NCI-H1930 (cell line): ENCODE measurements at places on chromosomes 1 and 21.

- no peak for DNase-seq
These were observed 23.0 kb upstream of the PRSS38 start for GRCh38 chr1:227792216-227793078.

- peak; percentile 20 for DNase-seq
These were observed 742 bp downstream of the ARTN start for GRCh38 chr1:43934101-43934985.

DNA sequence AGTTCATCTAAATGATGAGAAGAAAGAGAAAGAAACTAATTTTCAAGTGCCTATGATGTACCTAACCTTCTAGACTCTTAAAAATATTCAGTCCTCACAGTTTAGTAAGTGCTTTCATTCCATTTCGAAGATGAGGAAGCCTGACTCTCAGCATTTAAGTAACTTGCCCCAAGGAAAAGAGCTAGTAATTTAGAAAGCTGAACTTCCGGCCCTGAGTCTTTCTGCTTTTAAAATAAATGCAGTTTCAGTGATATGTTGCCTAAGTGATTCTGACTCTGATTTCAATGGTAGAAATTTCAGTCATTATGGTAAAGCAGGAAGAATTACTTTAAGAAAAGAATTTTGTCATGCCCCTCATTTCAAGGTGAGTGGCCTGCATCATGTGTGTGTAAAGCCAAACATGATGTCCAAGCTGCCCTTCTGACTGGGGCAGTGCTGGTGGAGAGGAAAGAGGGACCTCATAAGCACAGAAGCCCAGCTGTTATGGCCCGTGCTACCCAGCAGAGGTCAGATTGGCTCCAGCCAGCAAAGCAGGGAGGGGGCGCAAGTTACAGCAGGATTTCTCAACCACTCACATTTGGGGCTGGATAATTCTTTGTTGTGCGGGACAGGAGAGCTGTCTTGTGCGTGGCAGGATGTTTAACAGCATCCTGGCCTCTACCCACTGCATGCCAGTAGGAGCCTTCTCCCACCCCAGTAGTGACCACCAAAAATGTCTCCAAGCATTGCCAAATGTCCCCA, 10.7 kb downstream of the ATP1A4 start:
- no peak for DNase-seq

DNA sequence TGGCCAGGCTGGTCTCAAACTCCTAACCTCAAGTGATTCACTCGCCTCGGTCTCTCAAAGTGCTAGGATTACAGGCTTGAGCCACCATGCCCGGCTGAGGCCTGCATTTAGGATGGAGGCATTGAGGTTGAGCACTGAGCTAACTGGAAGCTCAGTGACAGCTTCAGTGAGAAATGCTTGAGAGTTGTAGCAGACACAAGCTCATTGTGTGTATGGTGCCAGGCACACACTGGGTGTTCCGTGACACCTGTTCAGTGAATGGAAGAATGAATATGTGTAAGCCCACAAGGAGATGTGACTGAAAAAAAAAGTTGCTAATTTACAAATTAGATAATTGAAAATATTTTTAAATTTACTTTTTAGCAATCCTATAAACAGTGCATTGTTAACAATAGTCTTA, 21.8 kb downstream of the LURAP1 start:
- no peak for DNase-seq

DNA sequence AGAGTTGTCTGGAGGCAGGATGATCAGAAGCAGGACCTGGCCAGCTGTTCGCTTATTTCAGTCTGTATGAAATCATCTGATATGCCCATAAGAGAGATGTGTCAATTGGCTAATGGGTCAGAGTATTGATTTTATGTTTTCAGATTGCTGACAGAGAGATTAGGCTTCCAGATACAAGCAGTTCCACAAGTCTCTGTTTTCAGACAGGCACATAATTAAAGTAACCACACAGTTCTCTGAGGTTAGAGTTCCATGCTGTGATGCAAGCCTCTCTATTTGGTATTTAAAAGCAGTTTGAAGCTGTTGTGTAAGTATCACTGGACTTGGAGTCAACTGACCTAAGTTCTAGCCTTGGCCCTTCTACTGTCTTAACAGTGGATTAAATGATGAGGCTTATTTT, 50.1 kb downstream of the ATF6 start:
- no peak for DNase-seq

DNA sequence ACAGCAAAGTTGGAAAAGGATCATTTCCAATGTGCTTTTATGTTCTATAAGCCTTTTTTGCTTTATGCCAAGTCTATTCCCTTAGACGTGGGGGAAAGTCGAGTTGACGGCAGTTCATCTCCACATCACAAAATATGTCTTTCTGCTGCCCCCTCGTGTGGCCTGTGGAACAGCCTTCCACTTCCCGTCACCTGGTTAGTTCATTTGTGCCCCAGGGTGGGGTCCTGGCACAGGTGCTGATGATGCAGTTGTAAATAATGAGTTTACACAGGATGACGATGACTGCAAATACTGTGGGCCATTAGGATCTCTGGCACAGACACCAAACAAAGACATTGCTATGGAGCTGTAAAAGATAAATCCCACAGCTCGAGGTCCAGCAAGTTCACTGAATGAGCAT, 10.0 kb upstream of the OTUD3 start:
- DNase-seq: no peak

GRCh38 chr1:44650159-44650831, 24.0 kb downstream of the TMEM53 start:
- no peak for DNase-seq

DNA sequence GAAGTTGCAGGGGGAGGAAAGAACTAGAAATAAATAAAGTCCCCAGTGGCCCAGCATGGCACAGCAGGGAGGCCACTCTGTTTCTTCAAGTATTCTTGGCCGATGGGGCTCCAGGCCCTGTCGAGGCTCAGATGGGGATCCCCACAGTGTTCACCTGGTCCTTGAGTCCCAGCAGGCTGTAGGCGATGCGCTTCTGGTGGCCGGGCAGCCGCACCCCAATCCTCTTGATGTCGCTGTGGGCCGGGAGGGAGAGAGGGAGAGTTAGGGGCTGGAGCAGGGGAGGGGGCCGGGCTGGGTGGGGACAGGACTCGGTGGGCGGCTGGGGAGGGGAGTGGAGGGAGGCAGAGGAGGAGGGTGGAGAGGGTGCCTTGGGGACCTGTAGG, 30.8 kb downstream of the EPHA2 start:
- no peak for DNase-seq

DNA sequence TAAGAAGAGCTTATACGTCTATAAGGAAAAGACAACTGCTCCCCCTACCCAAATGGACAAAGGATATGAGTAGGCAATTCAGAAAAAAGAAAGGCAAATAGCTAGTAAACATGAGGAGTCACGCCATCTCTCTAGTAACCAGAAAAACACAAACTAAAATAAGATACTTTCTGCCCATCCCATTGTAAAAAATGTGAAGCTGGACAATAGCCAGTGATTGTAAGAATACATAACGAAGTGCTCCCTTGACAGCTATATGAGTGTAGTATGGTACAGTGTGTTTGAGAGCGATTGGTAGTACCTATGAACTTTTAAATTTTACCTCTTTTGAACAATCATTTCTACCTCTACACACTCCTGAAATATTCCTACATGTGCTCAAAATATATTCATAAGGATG, 7.5 kb upstream of the GJA8 start:
- no peak for DNase-seq

DNA sequence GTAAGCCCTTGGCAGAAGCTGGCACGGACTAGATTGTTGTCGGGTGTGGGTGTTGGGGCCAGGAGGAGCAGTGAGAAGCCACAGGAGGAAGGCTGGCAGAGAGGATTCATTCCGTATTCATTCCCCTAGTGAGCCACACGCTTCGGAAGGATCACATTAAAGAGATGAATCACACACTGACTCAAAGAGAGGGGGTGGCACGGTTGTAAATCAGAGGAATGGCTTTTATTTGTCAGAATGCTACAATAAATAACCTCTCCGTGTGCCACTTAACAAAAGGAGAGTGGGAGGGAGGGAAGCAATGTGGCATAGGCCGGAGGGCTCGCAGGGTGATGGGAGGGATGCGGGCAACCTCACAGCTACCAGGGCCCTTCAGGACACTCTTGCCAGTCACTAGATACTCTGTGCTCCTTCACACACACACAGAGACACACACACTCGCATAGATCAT, 135.5 kb downstream of the HIVEP3 start:
- no peak for DNase-seq

DNA sequence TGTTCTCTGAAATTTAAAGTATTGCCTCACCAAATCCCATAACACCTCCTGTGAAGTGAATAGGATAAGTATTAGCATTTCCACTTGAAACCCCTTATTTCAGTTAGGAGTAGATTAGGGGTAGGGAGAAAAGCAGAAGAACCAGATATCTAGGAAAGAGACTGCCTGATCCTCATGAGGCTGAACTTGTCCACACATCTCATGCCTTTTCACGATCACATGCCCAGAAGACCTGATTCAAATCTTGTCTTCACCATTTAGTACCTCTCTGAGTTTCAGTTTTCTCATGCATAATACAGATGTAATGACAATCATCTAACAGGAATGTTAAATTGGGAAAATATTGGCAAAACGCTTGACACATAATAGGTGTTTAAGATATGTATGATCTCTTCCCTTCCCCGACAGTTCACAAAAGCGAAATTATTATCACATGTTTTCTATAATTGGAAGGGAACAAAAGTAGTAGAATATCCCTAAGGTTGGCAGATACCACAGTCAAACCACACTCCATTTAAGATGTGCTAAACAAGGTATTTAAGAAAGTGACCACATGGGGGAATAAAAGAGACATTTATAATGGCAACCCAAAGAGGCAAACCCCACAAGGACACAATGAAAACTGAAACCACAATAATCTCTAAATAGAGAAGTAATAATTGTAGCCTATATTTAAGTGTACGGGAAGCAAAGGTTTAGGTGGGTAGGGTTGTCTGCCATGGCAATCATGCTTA, 25.2 kb downstream of the GFI1 start:
- no peak for DNase-seq

DNA sequence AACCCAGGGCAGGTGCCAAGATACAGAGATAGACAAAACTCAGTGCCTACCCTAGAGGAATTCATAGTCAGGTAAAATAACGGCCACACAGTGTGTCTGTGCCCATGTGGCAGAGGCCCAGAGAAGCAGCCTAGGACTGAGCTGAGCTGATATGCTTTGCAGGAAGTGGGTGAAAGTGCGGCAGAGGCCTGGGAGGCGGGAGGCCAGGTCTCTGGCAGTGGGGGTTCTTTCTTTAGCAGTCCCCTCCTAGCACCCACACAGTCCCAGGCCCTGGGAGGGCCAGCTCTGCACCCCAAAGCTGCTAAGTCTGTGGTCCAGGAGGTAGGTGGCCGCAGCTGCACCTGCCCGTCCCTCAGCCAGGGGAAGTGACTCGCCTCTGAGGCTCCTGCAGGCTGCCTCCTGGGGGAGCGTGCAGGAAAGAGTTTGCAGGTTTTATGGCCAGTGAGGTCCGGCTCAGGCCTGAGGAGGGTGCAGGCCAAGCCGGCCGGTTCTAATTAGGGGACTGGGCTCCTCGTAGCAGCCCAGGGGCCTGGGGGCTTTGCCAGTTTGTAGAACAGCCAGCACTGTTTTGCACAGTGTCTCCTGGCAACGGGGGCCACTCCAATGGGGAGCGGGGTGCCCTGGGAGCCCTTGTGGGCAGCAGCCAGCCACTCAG, 107.9 kb downstream of the SPSB1 start:
- DNase-seq: no peak

DNA sequence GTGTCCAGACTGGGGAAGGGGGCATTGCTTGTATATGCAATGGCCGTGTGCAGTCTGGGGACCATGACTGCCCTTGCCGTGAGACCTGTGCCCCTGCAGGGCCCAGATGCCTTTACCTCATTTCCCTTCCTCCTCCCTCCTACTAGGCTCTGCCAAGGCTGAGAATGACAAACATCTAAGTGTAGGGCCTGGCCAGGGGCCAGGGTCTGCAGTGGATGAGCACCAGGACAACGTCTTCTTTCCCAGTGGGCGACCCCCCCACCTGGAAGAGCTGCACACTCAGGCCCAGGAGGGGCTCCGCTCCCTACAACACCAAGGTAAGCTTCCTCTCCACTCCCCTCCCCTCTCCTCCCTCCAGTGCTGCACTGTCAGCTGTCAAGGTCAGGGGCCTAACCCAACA, 49.5 kb downstream of the YARS1 start:
- no peak for DNase-seq

GRCh38 chr1:147491098-147491497, 50.2 kb upstream of the BCL9 start:
- no peak for DNase-seq

GRCh38 chr1:109341944-109342930, 35.4 kb upstream of the MYBPHL start:
- no peak for DNase-seq

DNA sequence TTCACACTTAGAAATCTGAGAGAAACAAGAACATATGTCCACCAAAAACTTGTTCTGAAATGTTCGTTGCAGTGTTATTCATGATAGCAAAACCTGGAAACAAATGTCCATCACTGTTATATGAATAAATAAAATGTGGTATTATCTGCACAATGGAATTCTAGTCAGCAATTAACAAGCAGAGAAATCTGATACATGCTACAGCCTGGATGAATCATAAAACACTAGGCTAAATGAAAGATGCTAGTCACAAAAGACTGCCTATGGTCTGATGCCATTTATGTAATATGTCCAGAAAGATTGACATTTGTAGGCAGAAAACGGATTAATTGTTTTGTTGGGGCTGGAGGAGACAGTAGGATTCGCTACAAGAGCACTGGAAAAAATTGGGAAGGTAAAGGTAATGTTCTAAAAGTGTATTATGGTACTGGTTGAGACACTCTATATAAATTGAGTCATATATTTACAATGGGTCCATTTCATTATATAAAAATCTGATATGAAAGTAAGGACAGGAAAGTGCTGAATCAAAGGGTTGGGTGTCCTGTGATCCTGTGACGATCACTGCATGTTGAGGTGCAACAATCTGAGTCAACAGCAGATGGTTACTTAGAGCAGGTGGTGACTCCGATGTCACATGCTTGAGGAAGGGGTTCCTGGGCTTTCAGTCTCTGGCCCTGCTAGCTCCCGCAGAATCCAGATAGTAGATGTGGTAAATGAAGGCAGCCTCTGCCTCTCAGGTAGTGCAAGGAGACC, 102.1 kb upstream of the NBPF4 start:
- DNase-seq: no peak

DNA sequence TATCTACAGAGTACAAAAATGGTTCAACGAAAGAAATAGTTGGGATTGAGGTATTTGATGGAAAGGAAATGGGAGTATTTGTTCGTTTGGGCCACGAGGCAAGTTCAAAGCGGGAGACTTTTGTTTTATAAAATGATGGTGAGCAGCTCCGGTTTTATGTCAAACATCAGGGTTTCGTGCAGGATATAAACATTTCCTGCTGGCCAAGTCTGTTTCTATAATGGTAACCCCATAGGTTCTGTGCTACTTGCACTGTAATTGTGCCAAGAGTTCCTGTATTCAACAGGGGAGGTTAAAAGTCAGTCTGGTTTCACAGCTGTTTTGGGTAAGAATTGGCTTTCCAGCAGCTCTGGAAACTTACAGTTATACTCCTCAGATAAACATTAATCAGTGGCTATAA, 290.3 kb upstream of the NRIP1 start:
- no peak for DNase-seq

DNA sequence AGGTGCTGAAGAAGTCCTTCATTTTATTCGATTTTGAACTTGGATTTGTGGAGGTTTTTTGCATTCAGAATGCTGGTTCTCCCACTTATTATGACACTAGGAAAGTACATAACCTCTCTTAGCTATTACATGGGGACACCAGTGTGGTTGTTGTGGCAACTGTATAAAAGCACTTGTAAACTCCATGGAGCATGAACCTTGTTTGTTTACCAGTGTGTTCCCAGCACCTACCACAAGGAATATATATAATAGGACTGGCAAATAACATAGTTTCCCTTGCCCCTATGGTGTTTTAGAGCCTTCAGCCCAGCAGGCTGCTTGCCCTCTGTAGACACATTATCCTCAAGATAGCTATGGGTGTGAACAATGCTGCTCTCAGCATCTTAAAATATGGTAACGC, 43.1 kb downstream of the RASSF5 start:
- DNase-seq: no peak
